ENCODE measurements at places on chromosomes 12 and 14. TPM values are rescaled to one million over a fixed set of nuclear protein-coding genes. Genes with fewer than 3 reads are reported as not detected.

FAIM2 gene
- 0.83 TPM for total RNA-seq

HOTAIR gene
- not detected for total RNA-seq

PPP1R3E gene
- 1.3 TPM for total RNA-seq

DNA sequence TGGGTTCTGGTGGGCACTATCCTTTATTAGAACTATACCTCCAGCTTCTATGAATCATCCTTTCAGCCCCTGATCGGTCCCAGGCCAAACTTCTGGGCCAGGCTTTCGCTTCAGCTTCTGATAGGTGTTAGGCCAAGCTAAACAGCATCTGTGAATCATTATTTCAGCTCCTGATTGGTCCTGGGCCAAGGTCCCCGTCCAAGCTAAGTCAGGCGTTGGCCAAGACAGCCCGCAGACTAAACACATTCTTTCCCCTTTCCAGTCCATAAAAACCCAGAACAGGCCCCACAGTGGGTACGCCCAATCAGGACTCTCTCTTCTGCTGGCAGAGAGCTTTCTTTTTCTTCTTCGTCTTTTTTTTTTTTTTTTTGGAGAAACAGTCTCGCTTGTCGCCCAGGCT, 1808.9 kb upstream of the SEL1L start:
- no peak overlapping the region for H3K4me3 ChIP-seq
- no peaks in the 10 kb centered on the region for H3K4me1 ChIP-seq
- H3K27ac ChIP-seq = no peak overlapping the region

DNA sequence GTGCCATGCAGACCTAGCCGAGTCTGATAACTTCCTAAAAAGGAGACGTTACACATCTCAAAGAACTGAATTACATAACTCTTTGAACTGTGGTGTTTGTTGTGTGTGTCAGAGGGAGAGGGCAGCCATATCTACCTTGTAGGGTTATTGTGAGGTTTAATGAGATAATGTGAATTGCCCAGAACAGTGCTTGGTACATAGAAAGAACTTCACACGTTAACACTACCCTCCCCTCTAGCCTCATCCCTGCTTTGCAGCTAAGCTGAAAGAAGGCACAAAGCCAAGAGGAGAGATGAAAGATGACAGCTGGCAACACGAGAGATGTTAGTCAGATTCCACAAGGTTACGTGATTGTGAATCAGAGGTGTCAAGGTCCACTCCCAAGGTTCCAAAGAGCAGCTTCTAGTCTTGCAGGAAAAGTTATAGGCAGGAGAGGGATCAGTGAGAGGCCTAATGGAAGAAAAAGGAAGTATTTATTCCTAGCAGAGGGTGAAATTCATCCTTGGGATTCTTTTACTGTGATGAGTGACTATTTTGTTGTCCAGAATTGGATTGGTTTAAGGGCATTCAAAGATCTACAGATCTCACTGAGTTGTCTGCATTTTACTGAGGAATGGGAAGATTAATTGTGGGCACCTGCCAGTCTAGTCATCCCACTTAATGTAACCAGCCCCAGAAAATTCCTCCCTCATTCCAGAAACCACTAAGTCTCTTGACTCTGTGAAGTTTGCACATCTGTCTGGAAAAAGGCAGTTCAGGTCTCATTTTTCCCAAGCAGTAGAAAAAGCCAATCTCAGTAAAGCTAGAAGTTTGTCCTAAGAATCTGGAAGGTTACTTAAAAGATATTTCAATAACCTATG, 25.9 kb upstream of the WNK1 start:
- peak; percentile 39 for DNase-seq
- H3K27me3 ChIP-seq = peaks cover 1% of the 10 kb centered on the region
- no peaks in the 10 kb centered on the region for H3K4me1 ChIP-seq
- no peak overlapping the region for H3K4me3 ChIP-seq

- H3K4me3 ChIP-seq = no peak overlapping the region
- H3K27me3 ChIP-seq = no peaks in the 10 kb centered on the region
- H3K36me3 ChIP-seq = no peaks in the 10 kb centered on the region
- no peaks in the 10 kb centered on the region for H3K4me1 ChIP-seq
- H3K27ac ChIP-seq = no peak overlapping the region
These were observed 268.2 kb downstream of the ALG10 start for GRCh38 chr12:34290381-34290995.

- H3K36me3 ChIP-seq = peaks cover 22% of the 10 kb centered on the region
- no peaks in the 10 kb centered on the region for H3K27me3 ChIP-seq
- peak; percentile 76 for DNase-seq
- H3K27ac ChIP-seq = peak overlapping the region; percentile 9
- peaks cover 8% of the 10 kb centered on the region for H3K4me1 ChIP-seq
- peak overlapping the region; percentile 6 for H3K4me3 ChIP-seq
These were observed 3.5 kb downstream of the RSRC2 start for GRCh38 chr12:122523280-122523679.

- H3K27ac ChIP-seq = no peak overlapping the region
- peak; percentile 54 for DNase-seq
- H3K36me3 ChIP-seq = no peaks in the 10 kb centered on the region
- H3K4me1 ChIP-seq = peaks cover 4% of the 10 kb centered on the region
- no peaks in the 10 kb centered on the region for H3K27me3 ChIP-seq
- no peak overlapping the region for H3K4me3 ChIP-seq
These were observed 94.7 kb downstream of the SLC41A2 start for GRCh38 chr12:104863296-104863948.

DNA sequence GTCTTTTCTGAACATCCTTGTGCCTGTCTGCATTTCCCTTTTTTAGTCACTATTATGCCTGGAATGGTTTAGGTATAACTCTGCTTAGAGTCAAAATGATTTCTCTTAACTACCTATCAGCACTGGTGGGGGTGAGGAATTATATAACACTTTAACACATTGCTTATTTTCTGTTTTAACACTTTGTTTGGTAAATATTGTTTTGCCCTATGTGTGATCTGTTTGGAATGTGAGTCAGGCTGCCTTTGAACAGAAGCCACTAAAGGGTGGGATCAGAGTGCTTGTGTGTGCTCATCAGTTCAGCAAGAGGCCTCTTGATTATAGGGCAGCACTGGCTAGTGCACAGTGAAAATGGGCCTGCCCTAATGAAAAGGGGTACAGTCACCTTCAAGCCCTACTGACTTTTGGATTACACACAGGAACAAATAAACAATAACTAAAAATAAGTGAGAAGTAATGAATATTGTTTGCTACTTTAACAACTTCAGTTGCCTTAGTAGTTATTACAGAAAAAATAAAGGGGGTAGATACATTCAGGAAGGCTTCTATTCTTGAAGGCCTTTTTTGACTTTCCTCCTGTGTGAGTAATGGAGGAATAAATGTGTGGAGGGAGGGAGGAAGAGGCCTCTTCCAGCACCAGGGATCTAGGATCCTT, 23.2 kb downstream of the NGDN start:
- no peaks in the 10 kb centered on the region for H3K27me3 ChIP-seq
- no peaks in the 10 kb centered on the region for H3K4me1 ChIP-seq
- no peak overlapping the region for H3K4me3 ChIP-seq
- DNase-seq = peak; percentile 13
- no peak overlapping the region for H3K27ac ChIP-seq

DNA sequence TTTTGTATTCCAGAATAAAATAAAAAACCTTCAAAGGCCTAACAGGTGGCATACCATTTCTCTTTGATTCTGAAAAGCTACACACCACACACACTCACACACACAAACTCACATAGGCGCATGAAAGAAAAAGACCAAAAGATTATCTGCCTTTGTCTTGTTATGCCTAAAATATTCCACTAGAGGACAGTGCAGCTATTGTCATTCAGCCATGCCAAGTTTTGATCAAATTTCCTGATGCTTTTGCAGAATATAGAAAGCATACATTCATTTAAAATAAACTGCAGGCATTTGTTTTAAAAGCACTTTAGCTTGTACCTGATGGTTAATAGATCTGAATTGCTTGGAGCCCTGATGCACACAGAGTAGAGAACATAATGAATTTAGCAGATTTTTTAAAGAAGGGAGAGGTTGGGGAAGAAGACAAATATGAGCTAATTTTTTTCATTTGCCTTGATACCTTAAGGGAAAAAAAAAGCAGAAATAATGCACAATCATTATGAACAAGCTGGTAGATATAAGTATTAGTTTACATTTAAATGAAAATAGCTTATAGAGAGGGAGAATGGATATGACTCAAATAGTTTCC, 1766.9 kb upstream of the SEL1L start:
- no peaks in the 10 kb centered on the region for H3K27me3 ChIP-seq
- DNase-seq = peak; percentile 52

All from IMR-90 (cell line).